ENCODE measurements at places on chromosomes 5 and 9.

DNA sequence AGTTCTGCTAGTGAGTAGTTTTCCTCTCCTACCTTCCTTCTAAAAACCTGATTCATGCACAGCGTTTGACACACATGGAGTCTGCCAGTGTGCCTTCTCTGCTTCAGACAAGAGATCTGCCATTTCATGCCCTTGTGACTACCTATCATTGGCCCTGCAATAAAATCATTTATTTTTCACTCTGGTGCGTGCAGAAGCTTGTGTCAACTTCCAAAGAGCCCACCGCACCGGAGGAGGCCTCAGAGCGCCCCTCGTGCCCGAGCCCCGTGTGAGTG, 13.7 kb downstream of the HNRNPH1 start:
- DNase-seq, result no peak

- DNase-seq, result no peak
Measured at GRCh38 chr5:159697530-159697929, 218.8 kb upstream of the ADRA1B start.

DNA sequence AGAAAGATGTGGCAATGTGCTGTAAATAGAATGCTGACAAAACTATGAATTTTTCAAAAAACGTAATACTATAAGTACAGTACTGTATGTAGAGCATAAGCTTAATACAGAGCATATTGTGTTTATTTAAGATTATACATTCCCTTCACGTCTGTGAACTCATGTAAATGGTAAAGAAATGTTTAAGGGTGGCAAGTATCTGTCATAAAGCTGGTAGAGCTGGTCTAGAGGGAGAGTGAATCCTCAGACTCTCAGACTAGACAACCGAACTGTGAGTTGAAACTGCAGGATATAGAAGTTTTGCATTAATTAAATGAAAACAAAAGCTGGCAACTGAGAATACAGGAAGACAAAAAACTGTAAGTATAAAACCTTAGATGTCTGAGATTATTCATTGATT, 87.3 kb upstream of the ANXA1 start:
- no peak for DNase-seq

DNA sequence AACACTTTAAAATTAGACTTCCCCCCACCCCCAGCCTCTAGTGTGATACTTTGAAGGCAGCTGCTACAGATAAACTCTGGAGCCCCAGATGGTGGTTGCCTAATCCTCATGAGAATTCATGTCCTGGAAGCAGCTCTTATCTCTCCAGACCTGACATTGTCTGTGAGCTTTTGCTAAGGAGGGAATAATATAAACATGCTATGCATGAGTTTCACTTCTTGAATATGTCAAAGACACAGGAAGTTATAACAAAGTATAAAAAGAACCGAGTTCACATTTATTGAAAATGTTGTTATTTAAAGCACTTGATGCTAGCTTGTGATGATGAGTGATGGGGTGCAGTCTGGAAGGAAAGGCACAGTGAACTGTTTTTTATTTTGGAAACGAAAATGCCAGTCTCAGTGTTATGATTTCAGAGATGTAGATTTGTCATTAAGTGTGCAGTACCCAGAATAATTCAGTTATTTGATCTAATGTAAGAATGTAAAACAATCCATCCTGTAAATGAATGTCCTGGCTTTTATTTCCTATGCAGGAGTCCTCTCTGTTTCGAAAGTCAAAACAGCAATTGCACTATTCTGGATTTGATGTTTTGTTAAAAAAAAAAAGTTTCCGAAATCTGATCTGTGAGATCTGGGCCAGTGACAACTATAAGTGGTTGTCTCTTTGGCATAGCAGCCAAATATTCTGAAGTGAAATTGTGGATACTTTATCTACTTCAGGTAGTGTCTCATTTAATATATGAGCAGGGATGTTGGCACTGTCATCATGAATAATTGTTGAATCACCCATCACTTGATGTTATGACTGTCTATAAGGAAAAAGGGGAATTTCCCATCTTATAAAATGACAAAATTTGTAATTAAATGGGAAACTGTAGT, 77.0 kb downstream of the ZCCHC7 start:
- no peak for DNase-seq

DNA sequence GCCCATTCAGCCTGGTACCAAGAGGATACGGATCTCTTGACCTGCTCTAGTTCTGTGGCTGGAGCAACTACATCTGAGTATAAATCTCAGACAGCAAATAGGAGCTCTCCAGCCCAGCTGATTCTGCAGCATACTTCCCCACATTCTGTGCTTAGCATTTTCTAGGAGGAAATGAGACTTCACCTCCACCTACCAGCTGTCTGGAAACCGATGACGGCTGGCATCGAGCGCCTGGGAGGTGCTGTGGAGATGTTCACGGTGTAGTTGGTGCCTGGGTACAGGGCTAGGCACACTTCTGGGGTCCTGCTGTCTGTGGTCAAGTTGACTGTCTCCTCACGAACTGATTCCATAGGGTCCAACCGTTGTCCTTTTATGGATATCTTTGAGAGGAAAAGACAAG, 63.6 kb downstream of the SUSD1 start:
- peak; percentile 12 for DNase-seq

- no peak for DNase-seq
Measured at GRCh38 chr9:69471433-69471832, 146.4 kb downstream of the ENTREP1 start.

- DNase-seq, result no peak
Measured at GRCh38 chr5:72619251-72619650, 112.0 kb upstream of the ZNF366 start.

- DNase-seq, result no peak
Measured at GRCh38 chr5:137236252-137236651, 262.9 kb downstream of the SPOCK1 start.

- no peak for DNase-seq
Measured at GRCh38 chr5:115336201-115336720, 39.8 kb upstream of the CCDC112 start.

- DNase-seq, result no peak
Measured at GRCh38 chr9:28650327-28650726, 1077.0 kb upstream of the C9orf72 start.

- no peak for DNase-seq
Measured at GRCh38 chr5:116303810-116304209, 219.0 kb downstream of the COMMD10 start.

GRCh38 chr5:143302341-143303045, 101.0 kb downstream of the NR3C1 start:
- no peak for DNase-seq

DNA sequence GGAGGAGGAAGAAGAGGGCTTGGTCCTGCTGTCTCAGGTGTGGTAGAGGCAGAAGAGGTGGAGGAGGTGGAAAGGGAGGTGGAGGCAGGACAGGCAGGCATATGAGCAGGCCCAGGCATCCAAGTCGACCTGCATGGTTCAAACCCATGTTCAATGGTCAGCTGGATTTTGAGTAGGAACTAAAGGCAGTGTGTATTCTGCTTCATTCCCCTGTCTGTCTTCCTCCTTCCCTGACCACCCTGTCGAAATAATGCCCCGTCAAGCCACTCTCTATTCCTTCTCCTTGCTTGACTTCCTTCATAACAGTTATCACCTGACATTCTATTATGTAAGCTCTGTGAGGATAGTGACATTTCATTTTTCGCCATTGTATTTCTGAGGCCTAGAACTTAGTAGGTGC, 34.8 kb downstream of the ATP6V0E1 start:
- no peak for DNase-seq

- DNase-seq, result no peak
Measured at GRCh38 chr9:33923998-33924701, 107.2 kb downstream of the UBE2R2 start.

- no peak for DNase-seq
Measured at GRCh38 chr9:125659201-125659840, 47.7 kb downstream of the MAPKAP1 start.

DNA sequence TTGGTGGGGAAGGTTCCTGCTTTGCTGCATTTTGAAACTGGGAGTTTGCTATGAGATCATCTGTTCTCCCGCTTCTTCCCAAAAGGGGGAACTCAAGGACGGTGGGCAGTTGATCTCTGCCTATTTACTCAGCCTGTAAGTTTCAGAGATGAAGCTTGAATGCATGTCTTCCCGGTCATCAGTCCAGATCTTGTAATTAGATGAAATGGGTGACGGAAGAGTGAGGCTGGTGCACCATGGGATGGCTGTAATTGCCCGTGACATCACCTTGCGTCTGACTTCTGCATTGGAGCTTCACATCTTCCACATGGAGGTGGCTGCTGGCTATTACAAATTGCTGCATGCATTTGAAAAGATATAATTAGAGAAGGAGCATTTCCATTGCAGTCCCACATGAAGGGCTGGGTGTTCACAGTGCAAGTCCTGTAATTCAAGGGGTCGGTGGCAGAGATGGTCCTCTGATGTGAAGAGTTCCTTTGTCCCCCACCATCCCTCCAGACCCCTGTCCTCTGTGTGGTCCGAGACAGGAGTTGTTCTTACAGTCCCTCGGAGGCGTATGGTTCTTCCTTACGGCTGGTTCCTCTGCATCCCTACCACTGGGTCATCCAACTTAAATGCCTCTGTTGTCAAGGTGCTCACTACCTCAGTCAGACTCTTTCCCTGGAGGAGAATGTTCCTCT, 72.9 kb downstream of the ZNF618 start:
- no peak for DNase-seq

DNA sequence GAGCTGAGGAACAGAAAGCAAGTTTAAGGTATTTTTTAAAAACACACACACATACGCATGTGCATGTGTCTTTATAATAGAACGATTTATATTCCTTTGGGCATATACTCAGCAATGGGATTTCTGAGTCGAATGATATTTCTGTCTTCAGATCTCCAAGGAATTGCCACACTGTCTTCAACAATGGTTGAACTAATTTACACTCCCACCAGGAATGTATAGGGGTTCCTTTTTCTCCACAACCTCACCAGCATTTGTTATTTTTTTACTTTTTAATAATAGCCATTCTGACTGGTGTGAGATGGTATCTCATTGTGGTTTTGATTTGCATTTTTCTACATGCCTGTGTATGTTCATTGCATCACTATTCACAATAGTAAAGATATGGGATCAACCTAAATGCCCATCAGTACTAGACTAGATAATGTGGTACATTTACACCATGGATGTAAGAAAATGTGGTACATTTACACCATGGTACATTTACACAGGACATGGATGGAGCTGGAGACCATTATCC, 60.3 kb upstream of the MAP3K1 start:
- DNase-seq, result no peak

DNA sequence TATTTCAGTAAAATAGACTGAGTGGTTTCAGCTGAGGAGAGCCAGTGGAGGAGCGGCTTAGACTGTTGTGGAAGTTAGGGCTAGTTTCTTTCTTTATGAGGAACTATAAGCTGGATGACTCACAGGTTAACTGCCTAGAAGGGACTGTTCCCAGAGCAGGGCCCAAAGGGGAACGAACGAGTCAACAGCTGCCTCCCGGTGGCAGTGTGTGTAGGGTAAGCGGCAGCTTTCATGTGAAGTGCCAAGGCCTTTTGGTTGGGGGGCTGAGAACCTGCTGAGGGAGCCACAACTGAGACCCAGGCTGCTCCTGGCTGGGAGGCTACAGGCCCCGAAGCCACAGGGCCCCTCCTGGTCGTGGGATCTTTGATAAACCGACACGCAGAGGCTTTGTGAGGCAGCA, 7.0 kb downstream of the SQSTM1 start:
- no peak for DNase-seq

DNA sequence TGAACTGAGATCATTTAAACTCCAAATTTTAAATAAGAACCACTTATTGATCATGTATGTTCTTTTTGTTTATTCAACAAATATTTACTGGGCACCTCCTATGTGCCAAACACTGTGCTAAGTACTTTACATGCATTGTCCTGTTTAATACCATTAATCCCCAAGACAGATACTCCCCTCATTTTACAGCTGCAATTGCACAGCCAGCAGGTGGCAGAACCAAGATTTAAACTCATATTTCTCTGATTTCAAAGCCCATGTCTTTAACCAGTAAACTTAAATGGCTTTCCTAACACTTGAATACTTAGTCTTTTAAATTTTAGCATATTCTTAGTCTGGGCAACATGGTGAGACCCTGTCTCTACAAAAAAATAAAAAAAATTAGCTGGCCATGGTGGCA, 43.4 kb upstream of the KIAA1958 start:
- no peak for DNase-seq

DNA sequence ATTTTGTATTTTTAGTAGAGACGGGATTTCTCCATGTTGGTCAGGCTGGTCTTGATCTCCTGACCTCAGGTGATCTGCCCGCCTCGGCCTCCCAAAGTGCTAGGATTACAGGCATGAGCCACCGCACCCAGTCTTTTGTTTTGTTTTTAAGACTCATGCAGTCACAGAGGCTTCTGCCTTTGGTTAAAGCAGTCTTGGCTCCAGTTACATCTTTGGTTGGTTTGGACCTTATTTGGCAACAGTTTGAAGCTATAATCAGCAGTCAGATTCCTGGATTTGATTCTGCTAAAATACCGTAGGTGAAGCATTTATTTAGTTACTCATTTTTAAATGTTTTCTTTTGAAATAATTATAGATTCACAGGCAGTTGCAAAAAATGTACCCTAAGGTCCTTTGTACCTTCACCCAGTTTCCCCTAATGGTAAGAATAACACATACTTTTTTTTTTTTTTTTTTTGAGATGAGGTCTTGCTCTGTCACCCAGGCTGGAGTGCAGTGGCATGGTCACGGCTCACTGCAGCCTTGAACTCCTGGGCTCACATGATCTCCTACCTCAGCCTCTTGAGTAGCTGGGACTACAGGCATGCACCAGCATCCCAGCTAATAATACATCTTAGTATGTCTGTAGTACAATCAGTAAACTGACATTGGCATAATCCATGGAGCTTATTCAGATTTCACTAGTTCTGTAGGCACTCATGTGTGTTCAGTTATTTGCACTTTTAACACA, 15.7 kb downstream of the USP20 start:
- no peak for DNase-seq

DNA sequence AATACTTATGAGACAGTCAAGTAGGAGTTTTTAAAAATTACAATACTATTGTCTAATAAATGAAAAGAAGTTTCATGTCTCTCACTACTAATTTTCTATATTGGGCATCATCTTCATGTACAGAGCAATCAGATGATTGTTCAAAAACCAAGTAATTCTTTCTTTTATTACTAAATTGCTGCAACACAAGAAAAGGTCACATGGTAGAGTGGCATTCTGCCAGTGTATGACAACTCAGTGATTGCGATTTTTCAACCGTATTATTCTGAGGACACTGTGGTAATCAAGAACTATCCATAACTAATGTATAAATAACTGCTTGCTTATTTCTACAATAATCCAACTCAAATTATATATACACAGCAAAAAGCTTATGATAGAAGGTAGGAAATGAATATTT, 96.7 kb upstream of the GRHPR start:
- no peak for DNase-seq

DNA sequence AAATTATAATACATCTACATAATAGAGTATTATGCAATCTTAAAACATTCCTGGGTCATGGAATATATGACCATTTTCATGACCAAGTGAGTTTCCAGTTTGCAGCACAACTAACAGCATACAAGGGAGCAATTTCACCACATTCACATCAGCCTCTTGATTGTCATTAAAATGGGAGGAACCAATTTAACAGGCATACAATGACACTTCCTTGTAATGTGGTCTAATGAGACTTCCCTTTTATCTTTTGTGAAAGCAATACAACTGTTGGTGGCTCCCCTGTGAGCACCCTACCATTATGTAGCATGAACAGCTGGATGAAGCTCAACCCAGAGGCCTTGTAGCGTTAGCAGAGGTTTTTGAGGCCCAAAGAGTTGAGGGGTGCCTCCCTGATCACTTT, 13.6 kb upstream of the TMOD1 start:
- no peak for DNase-seq
